ENCODE measurements at places on chromosomes 2 and 18. TPM values are rescaled to one million over a fixed set of nuclear protein-coding genes. Genes with fewer than 3 reads are reported as not detected.

DNA sequence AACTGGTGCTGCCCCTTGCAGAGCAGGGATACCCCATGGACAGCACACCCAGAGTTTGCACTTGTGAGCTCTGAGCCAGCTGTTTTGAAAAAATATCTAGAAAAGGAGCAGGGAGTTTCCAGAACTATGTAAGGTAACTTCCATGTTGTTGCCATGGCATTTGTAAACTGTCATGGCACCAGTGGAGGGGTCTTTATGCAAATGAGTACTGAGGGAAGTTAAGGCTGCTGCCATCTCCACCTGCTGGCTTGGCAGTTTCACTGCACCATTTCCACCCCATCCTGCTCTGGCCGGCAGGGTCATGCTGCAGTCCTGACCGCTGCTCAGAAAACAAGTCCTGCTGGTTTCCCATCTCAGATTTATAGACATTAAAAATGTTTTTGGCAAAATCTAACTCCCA lies 52.3 kb upstream of the SNTG2 start:
- no peak for DNase-seq

GRCh38 chr2:68943581-68944568 lies 8.8 kb downstream of the GKN2 start:
- DNase-seq = peak; percentile 43

The PHLPP1 gene
- total RNA-seq = 6.3 TPM

The GCG gene
- total RNA-seq = not detected

The GPR75 gene
- 3.1 TPM for total RNA-seq

GRCh38 chr2:216911886-216912285 lies 52.0 kb upstream of the TNP1 start:
- DNase-seq = no peak

The POTEI gene
- not detected for total RNA-seq

All from CD4-positive, alpha-beta memory T cell (primary cell).